ENCODE measurements at places on chromosomes 13 and 19. TPM values are rescaled to one million over a fixed set of nuclear protein-coding genes. Genes with fewer than 3 reads are reported as not detected.

The SEMA6B gene
- total RNA-seq = not detected

The KIR3DL1 gene
- not detected for total RNA-seq

The PCP2 gene
- total RNA-seq = not detected

The CCDC122 gene
- total RNA-seq = 7.6 TPM

The ZNF580 gene
- 11.7 TPM for total RNA-seq

The NALCN gene
- 3.6 TPM for total RNA-seq

The EFNB2 gene
- total RNA-seq = not detected

The LAIR1 gene
- total RNA-seq = not detected

The APOC4 gene
- total RNA-seq = not detected

The UNC13A gene
- total RNA-seq = under 0.01 TPM

The FXYD1 gene
- 0.43 TPM for total RNA-seq

The KLK2 gene
- total RNA-seq = not detected

The SRRM5 gene
- not detected for total RNA-seq

The GRIK5 gene
- total RNA-seq = not detected

The MYO16 gene
- total RNA-seq = not detected

The TRPC4 gene
- total RNA-seq = 10.5 TPM

The CD177 gene
- 1.1 TPM for total RNA-seq

The NKG7 gene
- total RNA-seq = not detected

The SCEL gene
- not detected for total RNA-seq

The OR10H1 gene
- not detected for total RNA-seq

The CEACAM20 gene
- total RNA-seq = not detected

The NLRP13 gene
- not detected for total RNA-seq

The CYP2F1 gene
- total RNA-seq = not detected

The COL4A2 gene
- total RNA-seq = 524 TPM

The MRPS12 gene
- 18.8 TPM for total RNA-seq

The F10 gene
- total RNA-seq = 10.2 TPM

The NFKBIB gene
- total RNA-seq = 15.4 TPM

The HSD17B14 gene
- total RNA-seq = 3.9 TPM

The BCL2L12 gene
- total RNA-seq = 4.3 TPM

The ZNF799 gene
- total RNA-seq = 2.5 TPM

The PROSER3 gene
- total RNA-seq = 2.7 TPM

The PABPC3 gene
- total RNA-seq = under 0.01 TPM

The SPIB gene
- total RNA-seq = not detected

The TLE2 gene
- total RNA-seq = 10.1 TPM

The HCN2 gene
- 1.8 TPM for total RNA-seq

The MTUS2 gene
- total RNA-seq = 0.13 TPM

The PRSS57 gene
- total RNA-seq = not detected

The EXOC3L2 gene
- not detected for total RNA-seq

The ADGRE2 gene
- not detected for total RNA-seq

The FPR1 gene
- not detected for total RNA-seq

The IFNL1 gene
- not detected for total RNA-seq

The CYP2A7 gene
- not detected for total RNA-seq

The FXYD3 gene
- total RNA-seq = not detected

The C13orf46 gene
- total RNA-seq = 6.6 TPM

The CNN1 gene
- total RNA-seq = 44.5 TPM

The ZNF234 gene
- 8.1 TPM for total RNA-seq

The PCDH17 gene
- total RNA-seq = not detected

Measured in GM23248 (cell line).